ENCODE measurements at places on chromosomes 5 and 9.

GRCh38 chr9:21554813-21555212 lies 72.7 kb upstream of the IFNE start:
- no peak for DNase-seq

- no peak for DNase-seq
Observed at GRCh38 chr9:69115621-69116020, 58.5 kb upstream of the TJP2 start.

DNA sequence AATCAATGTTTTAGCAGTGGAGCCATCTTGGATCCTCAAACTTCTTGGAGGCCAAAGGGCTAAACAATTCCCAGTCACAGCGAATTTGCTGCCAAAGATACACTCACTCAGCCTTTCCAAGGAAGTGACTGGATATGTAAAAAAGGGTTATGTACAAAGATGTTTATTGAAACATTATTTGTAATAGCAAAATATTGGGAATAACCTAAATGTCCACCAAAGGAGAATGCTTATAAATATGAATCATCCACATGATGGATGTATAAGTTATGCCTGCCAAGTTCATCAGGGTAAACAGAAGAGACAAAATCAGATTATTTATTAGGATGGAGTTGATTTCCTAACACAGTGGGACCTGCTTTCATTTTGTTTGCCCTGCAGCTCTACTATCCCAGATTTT lies 145.2 kb upstream of the ABCA1 start:
- DNase-seq: no peak

DNA sequence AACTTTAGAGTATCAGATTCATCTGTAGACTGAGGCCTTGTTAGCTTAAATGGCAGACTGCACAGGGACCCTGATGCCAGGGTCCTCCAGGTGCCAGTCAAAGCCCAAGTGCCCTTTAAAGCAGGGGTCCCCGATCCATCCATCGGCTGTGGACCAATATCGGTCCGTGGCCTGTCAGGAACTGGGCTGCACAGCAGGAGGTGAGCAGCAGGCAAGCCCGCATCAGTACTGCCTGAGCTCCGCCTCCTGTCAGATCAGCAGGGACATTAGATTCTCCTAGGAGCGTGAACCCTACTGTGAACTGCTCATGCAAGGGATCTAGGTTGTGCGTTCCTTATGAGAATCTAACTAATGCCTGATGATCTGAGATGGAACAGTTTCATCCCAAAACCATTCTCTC lies 403.4 kb downstream of the RAB3C start:
- no peak for DNase-seq

GRCh38 chr9:95807326-95807947 lies 68.1 kb upstream of the ERCC6L2 start:
- DNase-seq: no peak

GRCh38 chr5:56244627-56245026 lies 11.5 kb upstream of the ANKRD55 start:
- no peak for DNase-seq
